ENCODE measurements at places on chromosomes 7 and 10. TPM values are rescaled to one million over a fixed set of nuclear protein-coding genes. Genes with fewer than 3 reads are reported as not detected.

TBX20 gene
- total RNA-seq = 2.2 TPM

LRRC17 gene
- total RNA-seq = 5.0 TPM

GIMAP1 gene
- not detected for total RNA-seq

VWDE gene
- 1.5 TPM for total RNA-seq

CYP2E1 gene
- 6.4 TPM for total RNA-seq

ANK3 gene
- total RNA-seq = 19.6 TPM

All from A375 (cell line).